ENCODE measurements at places on chromosomes 5 and 9. TPM values are rescaled to one million over a fixed set of nuclear protein-coding genes. Genes with fewer than 3 reads are reported as not detected.

KIF4B gene
- total RNA-seq, result not detected

SGTB gene
- total RNA-seq, result 4.5 TPM

NUTM2F gene
- total RNA-seq, result not detected

SMARCA2 gene
- 97.8 TPM for total RNA-seq

IARS1 gene
- 31.8 TPM for total RNA-seq

ACOT12 gene
- total RNA-seq, result 115 TPM

SLCO6A1 gene
- total RNA-seq, result not detected

All from right lobe of liver (tissue), 6 donors.